Fibroblast of skin of abdomen (primary cell): ENCODE measurements at places on chromosomes 2 and 18.

DNA sequence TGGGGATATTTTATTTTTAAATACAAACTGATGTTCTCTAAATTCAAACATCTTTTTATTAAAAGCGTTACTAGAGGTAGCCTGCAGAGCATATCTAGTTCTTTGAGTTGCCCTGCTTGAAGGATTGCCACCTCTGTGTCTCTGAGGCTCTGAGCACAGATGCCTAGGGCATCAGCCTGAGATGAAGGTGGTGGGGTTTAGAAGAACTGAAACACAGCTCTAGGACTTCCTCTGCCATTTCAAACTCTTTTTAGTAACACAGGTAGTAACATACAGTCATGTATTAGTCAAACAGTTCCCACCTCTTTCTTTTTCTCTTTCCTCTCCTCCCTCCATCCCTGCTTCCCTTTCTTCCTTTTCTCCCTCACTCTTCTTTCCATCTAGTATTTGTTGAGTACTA lies 57.6 kb downstream of the TTC21B start:
- no peak for DNase-seq

GRCh38 chr2:217817466-217818292 lies 185.1 kb downstream of the TNS1 start:
- DNase-seq: no peak

- no peak for DNase-seq
Measured at GRCh38 chr2:177161741-177162460, 50.7 kb upstream of the HNRNPA3 start.

GRCh38 chr2:58039170-58039611 lies 7.4 kb upstream of the VRK2 start:
- peak; percentile 56 for DNase-seq

- DNase-seq: no peak
Measured at GRCh38 chr2:223782629-223783028, 54.8 kb downstream of the AP1S3 start.

- DNase-seq: no peak
Measured at GRCh38 chr2:235144291-235144690, 192.5 kb downstream of the SH3BP4 start.

DNA sequence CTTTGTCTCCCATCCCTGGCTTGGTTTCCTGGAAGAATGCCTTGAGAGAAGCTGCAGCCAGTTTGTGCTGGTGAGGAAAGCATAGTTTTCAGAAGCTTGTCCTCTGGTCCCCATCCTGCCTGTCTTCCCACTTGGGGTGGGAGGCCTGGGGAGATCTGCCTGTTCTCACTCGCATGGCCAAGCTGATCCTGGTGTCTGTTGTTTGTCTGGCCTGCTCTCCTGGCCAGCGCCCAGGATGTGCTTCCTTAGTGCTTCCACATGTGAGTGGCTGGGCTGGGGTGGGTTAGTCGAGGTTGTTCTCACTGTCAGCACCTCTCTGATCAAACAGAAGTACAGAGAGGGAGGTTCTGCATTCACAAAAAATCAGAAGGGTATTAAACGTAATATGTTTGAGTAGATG lies 49.5 kb downstream of the PTPRM start:
- DNase-seq: peak; percentile 87

DNA sequence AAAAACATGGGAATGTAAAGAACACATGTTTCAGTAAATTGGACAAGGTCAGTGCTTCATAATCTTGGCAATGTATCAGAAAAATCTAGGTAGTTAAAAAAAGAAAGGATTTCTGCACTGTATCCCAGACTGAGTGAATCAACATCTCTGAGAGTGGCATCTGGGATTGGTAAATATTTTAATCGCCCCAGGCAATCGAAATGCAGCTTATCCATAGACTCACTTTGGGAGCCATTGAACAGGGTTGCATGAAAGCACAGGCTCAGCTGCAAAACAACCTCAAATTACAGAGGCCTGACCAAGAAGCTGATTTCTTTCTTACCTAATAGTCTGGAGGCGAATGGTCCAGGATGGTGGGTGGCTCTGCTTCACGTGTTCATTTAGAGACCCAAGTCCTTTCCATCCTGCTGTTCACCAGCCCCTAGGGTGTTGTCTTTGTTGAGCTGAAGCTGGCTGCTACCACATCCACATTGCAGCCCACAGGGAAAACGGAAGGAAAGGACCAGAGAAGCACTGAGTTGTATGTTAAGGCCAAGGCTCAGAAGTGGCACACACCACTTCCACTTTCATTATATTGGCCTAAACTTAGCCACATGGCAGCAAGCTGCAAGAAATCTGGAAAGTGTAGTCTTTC lies 59.0 kb downstream of the MOGAT1 start:
- no peak for DNase-seq

- no peak for DNase-seq
Measured at GRCh38 chr2:225471039-225471438, 71.5 kb downstream of the NYAP2 start.
